PC-3 (cell line): ENCODE measurements at places on chromosomes 7 and 10.
A peak's percentile ranks its signal among the peaks of the same experiment; 100 is the strongest.

- no peak for DNase-seq
Observed at GRCh38 chr7:95318501-95319100, 5.7 kb downstream of the PON1 start.

DNA sequence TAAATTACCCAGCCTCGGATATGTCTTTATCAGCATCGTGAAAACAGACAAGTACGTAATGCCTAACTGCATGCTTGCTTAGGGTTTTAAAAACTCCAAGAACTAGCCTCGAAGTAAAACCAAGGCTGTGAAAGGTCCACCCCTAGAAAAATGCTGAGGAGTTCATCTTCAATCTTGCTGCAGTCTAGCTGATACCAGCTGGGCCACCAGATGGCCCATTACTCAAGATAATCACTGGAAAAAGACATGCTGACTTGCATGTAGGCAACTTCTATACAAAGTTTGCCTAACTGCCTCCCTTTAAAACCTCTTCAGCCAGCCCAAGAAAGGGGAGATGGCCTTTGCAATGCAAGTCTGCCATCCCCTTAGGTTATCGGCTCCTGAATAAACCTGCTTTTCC lies 614.1 kb downstream of the GALNT17 start:
- DNase-seq, result no peak

DNA sequence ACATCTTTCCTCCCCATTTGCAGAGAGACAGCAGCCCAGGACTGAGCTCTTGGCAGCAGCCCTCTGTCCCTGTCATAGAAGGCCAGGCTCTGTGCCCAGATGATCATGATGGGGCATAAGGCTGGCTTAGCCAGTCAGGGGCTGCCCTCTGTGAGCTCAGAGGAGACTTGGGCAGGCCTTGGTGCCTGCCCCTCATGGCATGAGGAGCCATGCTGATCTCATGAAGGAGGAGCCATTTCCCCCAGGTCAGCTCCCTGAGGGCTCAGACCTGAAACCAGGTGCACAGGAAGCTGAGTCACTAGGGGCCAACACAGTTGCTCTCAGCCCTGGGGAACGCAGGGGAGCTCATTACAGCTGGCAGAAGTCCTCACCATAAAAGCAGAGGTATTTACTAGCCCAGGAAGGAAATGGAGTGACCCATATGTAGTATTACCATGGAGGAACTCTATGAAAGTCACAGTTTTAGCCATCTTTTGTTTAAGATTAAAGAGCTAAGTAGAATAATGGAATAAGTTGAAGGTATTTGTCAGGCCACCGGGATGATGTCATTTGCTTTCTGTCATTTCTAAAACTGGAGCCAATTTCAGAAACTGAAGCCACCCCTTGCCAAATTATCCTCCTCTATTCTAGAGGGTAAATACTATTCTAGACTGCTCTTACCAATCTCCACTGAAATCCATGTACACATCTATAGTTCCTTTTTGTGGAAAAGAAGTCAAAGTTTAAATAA lies 362.4 kb upstream of the ZNF32 start:
- peak; percentile 55 for DNase-seq

GRCh38 chr10:93851169-93851568 lies 42.6 kb upstream of the SLC35G1 start:
- no peak for DNase-seq

- peak; percentile 100 for DNase-seq
Observed at GRCh38 chr10:80171248-80171660, 34.1 kb downstream of the ANXA11 start.

GRCh38 chr10:60430836-60431597 lies 41.3 kb upstream of the ANK3 start:
- DNase-seq, result peak; percentile 73

- DNase-seq, result no peak
Observed at GRCh38 chr7:54846273-54846672, 87.3 kb upstream of the SEC61G start.

GRCh38 chr7:20385126-20385525 lies 54.4 kb downstream of the ITGB8 start:
- peak; percentile 85 for DNase-seq

GRCh38 chr7:45642044-45642443 lies 67.9 kb downstream of the ADCY1 start:
- peak; percentile 1 for DNase-seq

- no peak for DNase-seq
Observed at GRCh38 chr7:119620769-119621168, 652.2 kb upstream of the KCND2 start.

DNA sequence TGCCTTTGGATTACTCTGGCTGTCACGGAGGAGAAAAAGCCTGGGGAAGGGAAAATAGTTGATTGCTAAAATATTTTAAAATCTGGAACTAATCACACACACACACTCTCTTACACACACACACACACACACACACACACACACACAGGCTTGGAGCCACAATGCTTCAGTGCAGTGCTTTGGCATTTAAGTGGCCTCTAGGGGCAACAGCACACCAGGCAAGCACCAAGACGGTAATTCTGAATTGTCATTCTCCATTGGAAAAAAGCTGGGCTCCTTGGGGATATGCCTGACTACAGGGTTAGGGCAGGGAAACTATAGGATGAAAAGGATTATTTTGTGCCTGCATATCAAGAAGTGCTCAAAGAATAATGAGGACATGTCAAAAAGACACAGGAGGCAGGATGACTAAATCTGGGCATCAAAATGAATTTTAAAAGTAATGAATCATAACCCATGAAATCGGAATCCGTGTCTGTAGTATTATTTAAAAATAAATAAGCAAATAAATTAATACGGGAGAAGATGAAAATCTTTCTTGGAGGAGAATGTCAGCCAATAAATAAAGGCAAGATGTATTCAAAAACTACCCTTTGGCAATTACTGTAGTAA lies 30.4 kb upstream of the DDC start:
- DNase-seq, result peak; percentile 52

- DNase-seq, result no peak
Observed at GRCh38 chr7:24637021-24637420, 63.8 kb downstream of the PALS2 start.

GRCh38 chr7:30065746-30066145 lies 37.5 kb downstream of the PLEKHA8 start:
- no peak for DNase-seq

DNA sequence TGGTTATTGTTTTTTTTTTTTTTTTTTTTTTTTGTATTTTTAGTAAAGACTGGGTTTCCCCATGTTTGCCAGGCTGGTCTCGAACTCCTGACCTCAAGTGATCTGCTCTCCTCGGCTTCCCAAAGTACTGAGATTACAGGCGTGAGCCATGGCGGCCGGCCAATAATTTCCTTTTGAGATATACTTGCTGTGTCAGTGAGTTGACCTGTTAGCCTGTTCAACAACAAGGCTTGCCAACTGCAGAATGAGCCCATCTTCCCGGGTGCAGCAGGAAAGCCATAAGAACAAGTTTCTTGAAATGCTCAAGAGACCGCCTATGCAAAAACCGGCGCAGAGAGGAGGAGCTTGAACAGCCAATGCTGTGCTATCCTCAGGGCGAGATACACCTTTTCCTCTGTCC lies 112.5 kb downstream of the PRPF18 start:
- DNase-seq, result no peak

DNA sequence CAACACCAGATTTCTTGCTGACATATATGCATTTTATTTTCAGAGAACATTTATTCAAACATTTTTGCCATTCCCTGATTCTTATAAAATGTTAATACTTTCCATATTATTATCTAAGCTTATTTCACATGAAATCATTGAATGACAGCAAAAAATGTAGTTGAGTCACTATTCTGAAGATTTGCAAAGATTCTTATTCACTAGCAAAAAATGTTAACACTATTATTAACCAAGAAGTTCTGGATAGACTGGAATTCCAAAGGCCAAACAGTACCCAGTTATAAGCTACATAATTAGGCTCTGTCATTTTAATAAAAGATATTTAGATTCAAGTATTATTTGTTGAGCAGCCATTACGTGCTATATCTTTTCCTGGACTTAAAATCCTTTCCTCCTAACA lies 4.3 kb downstream of the GSTO2 start:
- peak; percentile 7 for DNase-seq

DNA sequence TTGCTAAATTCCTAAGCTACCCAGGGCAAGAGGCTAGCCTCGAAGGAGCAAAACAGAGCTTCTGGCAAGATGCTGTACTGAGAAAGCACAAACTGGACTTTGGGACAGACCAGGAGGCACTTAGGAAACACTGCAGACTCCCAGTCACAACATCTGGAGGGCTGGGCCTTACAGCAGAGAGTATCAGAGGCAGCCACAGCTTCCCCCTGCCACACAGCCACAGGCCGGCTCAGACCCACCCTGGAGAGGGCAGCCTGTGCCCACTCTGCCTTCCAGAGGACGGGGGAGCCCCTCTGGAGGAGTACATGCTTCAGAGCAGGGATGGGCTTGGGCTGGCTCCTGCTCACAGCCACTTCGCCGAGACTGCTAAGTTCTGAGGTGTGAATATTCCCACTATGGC lies 17.4 kb downstream of the ESYT2 start:
- DNase-seq, result no peak

DNA sequence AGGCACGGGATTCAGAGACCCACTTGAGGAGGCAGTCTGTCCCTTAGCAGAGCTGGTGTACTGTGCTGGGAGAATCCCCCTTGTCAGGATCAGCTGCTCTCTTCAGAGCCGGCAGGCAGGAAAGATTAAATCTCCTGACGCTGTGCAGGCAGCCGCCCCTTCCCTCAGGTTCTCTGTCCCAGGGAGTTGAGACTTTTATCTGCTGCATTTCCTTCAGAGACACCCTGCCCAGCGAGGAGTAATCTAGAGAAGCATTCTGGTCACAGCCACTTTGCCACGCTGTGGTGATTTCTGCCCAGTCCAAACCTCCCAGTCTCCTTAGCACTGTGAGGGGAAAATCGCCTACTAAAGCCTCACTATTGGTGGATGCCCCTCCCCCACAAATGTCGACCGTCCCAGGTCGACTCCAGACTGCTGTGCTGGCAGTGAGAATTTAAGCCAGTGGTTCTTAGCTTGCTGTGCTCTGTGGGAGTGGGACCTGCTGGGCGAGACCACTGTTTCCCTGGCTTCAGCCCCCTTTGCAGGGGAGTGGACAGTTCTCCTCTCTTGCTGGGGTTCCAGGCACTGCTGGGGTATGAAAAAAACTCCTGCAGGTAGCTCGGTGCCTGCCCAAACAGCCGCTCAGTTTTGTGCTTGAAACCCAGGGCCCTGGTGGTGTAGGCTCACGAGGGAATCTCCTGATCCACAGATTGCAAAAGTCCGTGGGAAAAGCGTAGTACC lies 265.4 kb downstream of the ZWINT start:
- no peak for DNase-seq

DNA sequence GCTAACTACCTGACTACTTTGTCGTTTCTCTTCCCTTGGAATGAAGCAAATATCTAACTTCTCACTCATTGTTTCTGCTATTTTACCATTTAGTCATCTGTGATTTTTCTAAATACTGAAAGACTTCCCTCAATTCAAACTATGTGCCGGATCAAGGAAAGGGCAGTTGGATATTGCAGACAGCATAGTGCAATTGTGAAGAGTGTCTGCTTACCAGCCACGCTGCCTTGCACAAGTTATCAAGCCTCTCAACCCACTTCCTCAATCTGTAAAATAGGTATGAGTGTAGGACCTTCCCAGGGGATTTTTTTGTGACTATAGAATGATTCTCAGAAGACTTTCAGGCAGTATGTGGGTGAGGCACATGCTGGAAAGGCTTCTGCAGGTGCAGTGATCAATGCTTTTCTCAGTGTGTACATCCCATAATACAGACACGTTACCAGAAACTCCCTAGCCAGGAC lies 54.3 kb downstream of the EGFR start:
- DNase-seq, result peak; percentile 32

- peak; percentile 4 for DNase-seq
Observed at GRCh38 chr7:141477865-141478264, 73.3 kb upstream of the AGK start.

DNA sequence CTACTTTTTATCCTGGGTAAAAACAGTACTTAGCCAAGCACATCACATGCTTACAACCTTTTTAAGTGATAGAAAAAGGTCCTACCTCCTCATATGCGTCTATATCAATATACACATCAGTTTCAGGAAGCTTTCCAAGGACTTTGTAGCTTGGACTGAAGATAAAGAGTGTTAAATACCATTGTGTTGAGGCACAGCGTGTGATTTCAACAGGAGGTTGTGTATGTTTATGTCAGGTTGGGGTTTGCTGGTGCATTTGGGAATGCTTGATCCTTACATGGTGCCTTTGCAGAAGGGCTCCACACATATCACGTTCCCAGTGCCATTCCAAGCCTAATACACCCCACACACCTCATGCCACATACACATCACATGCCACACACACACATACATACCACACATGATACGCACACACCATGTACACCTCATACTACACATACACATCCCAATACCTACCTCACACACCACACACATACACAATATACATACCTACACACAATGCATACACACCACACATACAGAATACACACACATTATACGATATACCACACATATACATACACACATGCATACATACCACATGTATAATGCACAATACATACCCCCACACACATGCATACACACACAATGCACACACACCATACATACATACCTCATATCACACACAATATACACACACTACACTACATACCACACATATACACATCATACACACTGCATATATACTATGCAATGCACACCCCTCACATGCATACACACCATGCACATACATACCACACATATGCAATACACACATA lies 33.1 kb downstream of the PSMC2 start:
- no peak for DNase-seq

- peak; percentile 32 for DNase-seq
Observed at GRCh38 chr7:39016609-39017008, 38.9 kb downstream of the POU6F2 start.

DNA sequence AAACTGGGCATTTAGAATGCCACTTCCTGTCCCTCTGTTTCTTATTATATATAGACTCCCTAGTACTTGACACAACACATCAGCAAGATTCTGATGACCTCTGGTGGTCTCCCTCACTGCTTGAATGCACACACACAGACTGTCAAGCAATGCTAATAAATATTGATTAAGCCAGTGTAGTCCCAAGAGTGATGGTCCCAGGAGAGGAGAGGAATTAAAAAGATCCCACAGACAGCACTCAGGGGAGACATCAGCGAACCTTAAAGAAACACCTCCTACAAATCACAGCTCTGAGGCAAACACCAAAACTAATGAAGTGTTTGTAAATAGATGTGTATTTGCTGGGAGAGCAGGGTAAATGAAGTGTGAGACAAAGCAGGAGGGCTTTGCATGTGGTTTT lies 1291.2 kb downstream of the XPNPEP1 start:
- DNase-seq, result no peak

GRCh38 chr10:109933984-109934565 lies 10.8 kb upstream of the XPNPEP1 start:
- DNase-seq, result no peak

DNA sequence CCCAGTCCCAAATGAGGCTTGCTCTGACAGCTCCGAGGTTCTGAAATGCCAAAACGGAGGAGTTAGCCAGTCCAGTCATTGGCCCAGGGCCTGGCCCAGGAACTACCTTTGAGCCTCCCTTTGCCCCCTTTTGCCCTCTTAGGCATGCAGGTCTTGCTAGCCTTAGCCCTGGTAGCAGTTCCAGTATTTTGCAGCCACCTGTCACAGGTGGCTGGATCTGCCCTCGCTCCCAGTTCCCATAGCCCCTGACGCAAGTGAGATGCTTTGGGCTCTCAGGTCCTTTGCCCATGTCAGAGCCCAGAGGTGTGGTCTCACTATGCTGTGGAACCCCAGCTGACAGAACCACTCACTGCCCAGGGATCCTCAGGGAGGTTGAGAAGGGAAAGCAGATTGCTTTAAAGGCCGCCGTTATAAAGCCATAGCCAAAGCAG lies 42.0 kb downstream of the GPRIN2 start:
- no peak for DNase-seq

- no peak for DNase-seq
Observed at GRCh38 chr7:101487105-101487458, 124.4 kb downstream of the COL26A1 start.

GRCh38 chr7:25809441-25809840 lies 342.6 kb upstream of the NFE2L3 start:
- DNase-seq, result no peak
